Fibroblast of skin of left quadriceps (primary cell): ENCODE measurements at places on chromosomes 3 and 15.

GRCh38 chr15:98169551-98169950 lies 209.0 kb downstream of the ARRDC4 start:
- DNase-seq = no peak

GRCh38 chr3:27110020-27110419 lies 259.2 kb downstream of the NEK10 start:
- no peak for DNase-seq

- peak; percentile 86 for DNase-seq
Measured at GRCh38 chr3:178170698-178171535, 365.3 kb upstream of the KCNMB2 start.

- no peak for DNase-seq
Measured at GRCh38 chr3:19396726-19397125, 248.4 kb downstream of the KCNH8 start.

GRCh38 chr3:157868196-157868595 lies 238.0 kb downstream of the SHOX2 start:
- peak; percentile 80 for DNase-seq

DNA sequence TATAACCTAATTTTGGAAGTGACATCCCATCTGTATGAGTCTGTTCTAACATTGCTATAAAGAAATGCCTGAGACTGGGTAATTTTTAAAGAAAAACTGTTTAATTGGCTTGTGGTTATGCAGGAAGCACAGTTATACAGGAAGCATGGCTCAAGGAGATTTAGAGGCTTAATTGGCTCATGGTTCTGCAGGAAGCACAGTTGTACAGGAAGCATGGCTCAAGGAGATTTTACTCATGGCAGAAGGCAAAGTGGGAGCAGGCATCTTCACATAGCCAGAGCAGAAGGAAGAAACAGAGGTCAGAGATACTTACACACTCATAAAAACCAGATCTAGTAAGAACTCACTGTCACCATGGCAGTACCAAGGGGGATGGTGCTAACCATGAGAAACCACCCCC lies 193.1 kb upstream of the ADAMTS9 start:
- DNase-seq = no peak

DNA sequence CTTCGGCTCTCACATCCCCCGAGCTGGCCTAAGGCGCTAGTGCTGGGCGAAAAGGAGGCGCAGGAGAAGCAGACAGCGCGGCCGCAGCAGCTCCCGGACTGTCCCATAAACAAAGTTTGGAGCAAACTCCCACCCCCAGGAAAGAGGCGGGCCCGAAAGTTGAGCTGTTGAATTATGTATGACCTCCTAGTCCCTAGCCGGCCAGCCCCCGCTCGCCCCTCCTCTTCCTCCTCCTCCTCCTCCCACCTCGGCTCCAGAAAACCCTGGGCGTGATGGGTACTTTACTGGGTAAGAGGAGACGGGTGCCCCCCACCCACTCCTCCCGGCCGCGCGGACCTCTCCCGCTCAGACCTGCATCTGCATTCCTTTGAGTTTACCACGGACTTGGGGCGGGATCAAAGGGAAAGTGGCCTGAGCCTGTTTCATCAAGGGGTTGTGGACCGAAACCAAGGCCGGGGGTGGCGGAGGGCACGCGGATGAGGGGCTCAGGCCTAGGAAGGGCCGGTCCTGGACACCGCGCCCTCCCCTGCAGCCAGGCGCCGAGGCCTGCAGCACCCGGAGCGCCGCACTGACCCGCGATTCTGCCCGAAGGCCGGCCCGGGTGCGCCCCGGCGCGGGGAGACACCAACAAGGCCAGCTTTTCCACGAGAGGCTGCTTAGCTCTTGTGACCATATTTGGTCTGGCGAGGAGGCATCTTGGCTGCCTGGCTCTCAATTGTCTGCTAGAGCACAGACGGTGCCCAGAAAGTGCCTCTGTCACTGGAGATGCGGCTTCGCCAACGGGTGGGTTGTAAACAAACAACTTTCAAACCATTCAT lies at the start of gene WWTR1:
Gene WWTR1 (minus strand): TSS at position 100 of the 818 bp plus-strand sequence. CDS start 719 bp downstream, outside the sequence.
- DNase-seq = peak; percentile 90

GRCh38 chr3:193599393-193599792 lies 6.4 kb downstream of the OPA1 start:
- DNase-seq = no peak

DNA sequence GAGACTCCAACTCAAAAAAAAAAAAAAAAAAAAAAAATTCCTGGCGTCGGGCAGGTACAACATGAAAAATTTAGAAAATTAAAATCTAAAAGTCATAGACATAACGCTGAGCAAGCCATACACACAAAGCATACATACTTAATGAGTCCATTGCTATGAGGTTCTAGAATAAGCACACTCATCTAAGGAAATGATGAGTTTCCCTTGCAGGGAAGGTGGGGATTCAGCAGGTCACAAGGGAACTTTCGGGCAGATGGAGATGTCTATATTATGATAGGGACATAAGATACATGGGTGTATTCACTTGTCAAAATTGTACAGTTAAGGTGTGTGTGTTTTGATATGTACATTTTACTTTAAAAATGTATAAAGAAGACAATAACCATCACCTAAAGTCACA lies 120.2 kb upstream of the LIPC start:
- DNase-seq = no peak

DNA sequence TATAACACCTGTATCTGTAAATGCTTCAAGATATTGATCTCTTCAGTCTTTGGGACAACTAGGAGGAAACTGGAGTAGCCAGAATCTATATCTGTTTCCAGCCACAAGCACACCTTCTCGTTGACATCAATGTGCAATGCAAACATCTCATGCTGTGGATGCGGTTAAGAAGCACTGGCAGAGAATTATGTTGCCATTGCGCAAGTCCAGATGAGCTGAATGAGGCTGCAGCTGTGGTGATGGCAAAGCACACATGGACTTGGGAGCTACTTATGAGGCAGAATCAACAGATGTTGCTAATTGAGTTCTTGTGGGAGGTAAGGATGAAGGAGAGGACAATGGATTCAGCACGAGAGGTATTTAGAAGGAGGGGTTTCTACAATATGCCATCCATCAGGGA lies 90.9 kb downstream of the STRIT1 start:
- DNase-seq = peak; percentile 95

- no peak for DNase-seq
Measured at GRCh38 chr3:65576966-65577365, 461.8 kb downstream of the MAGI1 start.

GRCh38 chr15:89593018-89593417 lies 17.7 kb downstream of the TICRR start:
- no peak for DNase-seq

DNA sequence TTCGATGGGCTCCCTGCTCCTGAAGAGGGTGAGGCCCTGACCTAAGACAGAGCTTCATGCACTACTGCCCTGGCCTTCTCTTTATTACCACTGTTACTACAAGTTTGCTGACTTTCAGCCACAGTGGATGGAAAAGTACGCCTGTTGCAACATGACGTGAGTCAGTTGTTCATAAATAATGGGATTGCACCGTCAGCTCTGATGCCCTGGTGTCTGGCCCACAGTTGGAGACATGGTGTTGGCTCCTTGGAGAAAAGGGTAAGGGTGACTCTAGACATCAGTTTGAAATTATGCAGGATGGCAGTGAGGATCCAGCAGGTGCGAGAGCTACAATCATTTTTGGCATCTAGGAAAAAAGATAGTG lies 5.5 kb downstream of the PAQR5 start:
- DNase-seq = no peak

DNA sequence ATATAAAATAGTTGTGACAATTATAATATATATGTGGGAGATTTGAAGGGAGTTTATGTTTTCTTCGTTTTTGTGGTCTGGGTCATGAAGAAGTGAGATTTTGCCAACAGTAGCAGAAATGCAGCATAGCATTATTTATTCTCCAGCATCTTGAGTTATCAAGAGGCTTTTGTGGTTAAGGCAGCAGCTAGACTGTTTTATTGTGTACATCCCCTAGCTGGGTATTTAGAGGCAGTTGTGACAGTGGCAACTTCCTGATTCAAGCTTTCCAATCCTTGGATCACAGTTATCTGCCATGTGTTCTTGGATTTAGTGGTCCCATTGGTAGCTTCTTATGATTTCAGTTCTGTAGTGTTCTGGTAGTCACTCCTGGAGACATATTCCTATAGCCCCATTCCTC lies 29.0 kb downstream of the ARIH1 start:
- DNase-seq = no peak

DNA sequence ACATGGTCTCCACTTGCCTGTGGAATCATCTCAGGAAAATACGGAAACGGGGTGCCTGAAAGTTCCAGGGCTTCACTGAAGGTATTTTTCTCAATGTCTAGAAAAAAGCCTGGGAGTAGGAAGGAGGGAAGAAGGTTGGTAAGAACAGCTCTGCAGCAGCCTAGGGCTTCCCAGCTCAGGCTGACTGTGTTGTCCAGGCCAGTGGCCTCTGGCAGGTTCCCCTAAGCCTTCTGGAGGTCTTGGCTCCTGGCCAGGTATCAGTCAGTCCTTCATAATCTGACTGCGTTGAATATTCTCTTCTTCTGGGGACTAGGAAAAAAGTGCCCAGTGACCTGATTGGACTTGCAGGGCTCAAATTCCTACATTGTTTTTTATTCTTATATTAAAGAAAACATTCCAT lies 38.6 kb downstream of the SSR3 start:
- no peak for DNase-seq

DNA sequence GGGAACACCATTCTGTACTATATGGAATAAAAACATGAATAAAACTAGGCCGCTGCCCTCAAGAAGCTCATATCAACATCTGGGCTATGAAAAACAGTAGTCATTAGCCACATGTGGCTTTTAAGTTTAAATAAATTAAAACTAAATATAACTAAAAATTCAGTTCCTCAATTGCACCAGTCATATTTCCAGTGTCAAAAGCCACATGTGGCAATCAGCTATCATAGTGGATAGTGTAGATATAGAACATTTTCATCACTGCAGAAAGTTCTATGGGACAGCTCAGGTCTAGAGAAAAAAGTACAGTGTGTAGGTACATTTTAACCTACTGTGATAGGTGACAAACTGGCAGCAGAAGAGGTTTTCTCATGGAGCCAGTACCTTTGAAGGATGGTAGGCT lies 261.4 kb downstream of the FOXP1 start:
- no peak for DNase-seq

DNA sequence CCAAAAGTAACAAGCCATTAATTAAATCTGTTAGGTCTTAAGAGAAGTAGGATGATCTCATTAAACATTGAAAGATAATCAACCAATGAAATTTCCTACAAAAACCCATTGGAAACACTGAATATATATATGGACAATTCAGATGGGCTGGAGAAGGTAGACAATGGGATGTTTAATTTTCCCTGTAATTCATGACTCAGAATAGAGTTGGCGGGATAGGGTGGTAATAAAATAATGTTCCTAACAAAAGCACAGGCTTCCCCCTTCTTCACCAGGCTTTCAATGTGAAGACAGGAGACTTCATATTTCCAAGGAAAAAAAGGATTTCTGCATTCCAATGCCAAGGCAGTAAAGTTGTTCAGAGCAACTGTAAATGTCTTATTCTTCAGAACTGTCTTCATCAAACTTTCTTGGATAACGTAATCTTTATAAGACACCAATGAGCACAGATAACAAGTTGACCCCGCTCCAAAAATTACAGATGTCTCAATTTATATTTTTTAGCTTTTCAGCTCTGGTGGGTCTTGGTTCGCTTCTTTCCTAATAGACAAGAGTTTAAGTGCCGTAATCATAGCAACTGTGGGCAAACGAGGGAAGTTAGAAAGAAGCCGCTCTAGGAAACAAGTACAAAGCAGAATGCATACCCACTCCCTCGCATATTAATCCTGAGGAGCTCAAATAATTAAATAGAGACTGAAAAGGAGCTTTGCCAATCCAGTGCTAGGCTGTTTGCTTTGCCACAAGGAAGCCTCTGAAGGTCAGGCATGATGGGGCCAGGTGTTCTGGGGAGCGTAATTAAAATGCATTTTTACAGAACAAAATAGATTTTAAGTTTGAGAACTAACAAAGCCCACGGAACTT lies 377.0 kb downstream of the FOXP1 start:
- DNase-seq = no peak

GRCh38 chr15:26721232-26721967 lies 51.5 kb downstream of the GABRB3 start:
- DNase-seq = no peak
